ENCODE measurements at places on chromosomes 5 and 9.

DNA sequence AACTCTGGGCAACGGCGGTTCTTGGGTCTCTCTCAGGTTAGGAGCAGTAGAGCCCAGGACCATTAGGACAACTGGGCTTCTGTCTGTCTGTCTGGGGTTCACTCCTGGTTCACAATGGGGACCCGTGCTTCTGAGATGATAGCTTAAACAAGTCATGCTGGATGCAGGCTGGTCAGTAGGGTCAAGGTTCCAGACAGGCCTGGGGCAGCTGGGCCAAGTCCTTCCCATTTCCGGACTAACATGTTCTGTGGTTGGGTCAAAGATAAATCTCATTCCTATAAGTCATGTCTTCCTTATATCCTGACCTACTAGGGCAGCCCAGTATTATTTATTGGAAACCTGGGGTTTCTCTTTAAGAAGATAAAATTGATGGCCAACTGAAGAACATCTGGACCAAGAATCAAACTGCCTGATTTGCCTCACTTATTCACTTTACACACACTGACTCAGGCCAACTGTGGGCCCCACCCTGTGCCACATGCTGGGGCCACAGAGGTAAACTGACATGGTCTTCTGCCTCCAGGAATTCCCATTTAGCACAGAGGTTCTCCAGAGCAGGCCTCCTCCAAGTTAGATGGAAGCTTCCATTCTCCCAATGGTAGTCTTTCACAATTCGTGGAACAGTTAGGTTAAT, 8.3 kb downstream of the HDHD3 start:
- no peak for DNase-seq

DNA sequence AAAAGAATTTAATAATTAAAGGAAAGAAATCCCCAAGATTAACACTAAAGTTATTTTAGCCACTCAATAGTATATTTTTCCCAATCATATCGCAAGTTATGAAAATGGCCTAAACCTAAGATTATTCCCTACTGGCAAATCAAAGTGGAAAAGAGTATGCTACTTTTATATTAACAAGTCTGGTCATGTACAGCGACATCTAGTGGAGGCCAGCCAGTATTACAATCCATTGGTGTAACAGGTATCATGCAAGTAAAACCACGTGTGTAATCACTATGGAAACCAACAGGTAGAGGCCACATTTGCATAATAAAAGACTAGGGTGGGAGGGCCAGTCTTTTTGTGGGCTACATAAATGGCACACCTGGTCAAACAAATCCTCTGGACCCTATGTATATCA, 976.4 kb upstream of the CDH9 start:
- DNase-seq = no peak

GRCh38 chr9:35822926-35823325, 5.6 kb downstream of the FAM221B start:
- no peak for DNase-seq

DNA sequence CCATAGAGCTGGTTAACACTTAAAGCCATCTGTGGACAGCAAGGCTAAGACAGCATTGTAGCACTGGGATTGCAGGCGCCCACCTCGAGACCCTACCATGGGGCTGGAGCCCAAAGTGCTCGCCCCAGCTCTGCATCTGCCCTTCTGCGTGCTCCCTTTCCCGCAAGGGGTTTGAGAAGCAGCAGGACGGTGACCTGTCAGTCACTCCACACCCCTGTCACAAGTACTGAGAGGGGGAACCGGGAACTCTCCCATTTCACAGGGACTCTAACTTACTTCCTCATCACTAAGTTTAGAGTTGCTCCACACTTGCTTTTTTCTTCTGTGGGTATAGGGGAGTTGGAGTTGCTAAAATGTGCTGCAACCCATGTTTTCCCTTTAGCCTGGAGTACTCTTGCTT, 273.2 kb downstream of the SMARCA2 start:
- DNase-seq = no peak

GRCh38 chr5:178235588-178235974, 3.0 kb upstream of the PHYKPL start:
- DNase-seq = no peak

DNA sequence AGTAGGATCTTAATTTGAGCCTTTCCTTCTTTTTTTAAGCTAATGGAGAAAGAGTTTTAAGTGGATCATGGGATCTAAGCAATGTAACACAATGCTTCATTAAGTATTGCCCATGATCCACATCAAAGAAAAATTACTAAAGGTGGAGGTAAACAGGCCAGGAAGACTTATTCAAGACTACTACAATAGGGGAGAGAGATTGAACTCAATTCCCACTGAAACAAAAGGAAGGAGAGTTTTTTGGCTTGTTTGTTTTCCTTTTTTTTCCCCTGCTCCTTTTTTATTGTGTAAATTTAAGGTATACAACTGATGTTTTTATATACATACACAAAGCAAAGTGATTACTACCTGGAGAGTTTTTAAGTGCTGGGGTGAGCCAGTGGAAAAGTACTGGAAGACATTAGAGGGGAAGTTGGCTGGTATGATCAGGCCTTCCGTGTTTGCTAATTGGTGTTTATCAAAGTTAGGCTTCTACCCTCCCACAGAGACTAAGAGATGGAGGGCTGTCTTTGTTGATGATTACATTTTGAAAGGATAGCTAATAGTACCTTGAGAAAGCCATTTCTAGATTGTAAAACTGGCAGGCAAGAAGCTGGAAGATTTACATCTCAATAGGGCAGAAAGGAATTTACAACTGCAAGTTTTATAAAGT, 262.7 kb downstream of the CHSY3 start:
- no peak for DNase-seq

GRCh38 chr9:84708400-84708799, 38.9 kb downstream of the NTRK2 start:
- no peak for DNase-seq

- DNase-seq = no peak
Measured at GRCh38 chr5:174680901-174681565, 43.3 kb upstream of the MSX2 start.

DNA sequence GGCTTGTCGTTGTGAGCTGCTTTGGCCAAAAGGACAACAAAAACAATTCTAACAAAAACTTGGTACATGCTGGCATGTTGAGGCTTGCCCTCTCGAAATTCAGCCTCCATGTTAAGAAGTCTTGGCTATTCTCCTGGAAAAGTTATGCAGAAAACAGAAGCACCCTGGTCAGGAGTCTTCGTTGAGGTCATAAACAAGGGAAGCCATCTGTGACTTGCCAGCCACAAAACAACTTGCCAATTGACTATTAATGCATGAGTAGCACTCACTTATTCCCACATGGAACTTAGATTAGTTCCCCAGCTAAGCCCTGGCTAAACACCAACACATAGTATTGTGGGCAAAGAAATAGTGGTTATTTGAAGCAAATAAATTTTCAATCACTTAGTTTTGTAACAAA, 521.0 kb upstream of the CHD1 start:
- no peak for DNase-seq

DNA sequence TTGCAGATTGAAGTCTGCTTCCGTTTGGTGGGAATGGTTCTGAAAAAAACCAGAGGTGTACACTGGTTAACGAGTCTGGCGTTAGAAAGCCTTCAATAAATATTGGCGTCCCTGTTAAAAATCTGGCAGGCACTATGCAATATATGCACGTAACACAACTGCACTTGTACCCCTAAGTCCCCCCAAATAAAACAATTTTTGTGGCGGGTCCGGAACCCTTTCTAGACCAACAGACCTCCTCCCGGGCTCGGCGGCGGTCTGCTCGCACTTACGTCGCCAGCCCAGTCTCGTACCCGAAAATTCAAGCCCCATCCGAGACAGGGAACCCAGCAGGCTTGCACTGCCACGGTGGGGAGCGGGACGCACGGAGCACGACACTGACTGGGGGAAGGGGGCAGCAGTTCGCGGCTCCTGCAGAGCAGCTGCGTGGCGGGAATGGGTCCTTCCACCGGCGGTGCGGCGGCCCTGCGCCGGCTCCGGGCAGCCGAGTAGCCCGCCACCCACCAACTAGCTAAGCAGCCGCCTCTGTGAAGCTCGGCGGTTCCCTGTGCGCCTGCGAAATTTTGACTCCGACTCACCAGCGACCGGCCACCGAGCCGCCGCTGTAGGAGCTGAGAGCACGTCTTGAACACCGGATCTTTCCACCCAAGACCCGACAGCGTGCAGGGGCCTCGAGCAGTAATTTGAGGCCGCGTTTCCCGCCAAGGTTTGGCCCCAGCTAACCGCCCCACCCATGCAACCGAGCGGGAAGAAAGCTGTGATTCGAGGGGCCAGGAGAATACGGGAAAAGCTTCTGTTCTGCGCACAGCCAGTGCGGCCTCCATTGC, 3.9 kb downstream of the MCIDAS start:
- no peak for DNase-seq

DNA sequence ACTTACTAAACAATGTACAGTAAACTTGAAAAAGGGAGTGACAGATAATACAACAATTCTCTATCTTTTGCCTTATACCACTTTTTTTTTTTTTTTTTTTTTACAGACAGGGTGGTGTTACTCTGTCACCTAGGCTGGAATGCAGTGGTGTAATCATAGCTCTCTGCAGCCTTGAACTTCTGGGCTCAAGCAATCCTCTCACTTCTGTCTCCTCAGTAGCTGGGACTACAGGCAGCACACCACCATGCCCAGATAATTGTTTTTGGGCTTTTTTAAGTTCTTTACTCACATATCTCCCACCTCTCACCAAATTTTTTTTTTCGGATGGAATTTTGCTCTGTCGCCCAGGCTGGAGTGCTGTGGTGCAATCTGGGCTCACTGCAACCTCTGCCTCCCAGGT, 171.9 kb upstream of the SLC12A2 start:
- DNase-seq = no peak

- DNase-seq = no peak
Measured at GRCh38 chr5:149170299-149170698, 29.0 kb downstream of the ABLIM3 start.

GRCh38 chr5:171806976-171807747, 21.5 kb downstream of the SMIM23 start:
- no peak for DNase-seq

- no peak for DNase-seq
Measured at GRCh38 chr5:135218790-135219568, 180.1 kb downstream of the MACROH2A1 start.

DNA sequence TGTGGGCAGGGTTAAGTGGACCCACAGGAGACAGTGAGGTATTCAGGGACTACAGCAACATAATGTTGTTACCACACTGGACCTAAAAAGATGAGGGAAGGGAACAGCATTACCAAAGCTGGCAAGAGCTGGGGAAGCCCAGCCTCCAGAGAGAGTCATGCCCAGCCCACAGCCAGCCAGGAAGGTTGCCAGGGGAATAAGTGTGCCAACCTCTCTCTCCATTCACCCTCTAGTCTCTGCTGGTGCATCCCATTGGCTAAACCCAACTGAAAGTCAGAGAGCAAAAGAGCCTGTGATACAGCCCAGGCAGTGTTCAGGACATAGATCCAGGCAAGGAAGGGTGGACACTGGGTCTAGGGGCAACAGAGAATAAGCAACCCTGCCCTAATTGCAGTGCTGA, 35.8 kb upstream of the AFAP1L1 start:
- DNase-seq = no peak

DNA sequence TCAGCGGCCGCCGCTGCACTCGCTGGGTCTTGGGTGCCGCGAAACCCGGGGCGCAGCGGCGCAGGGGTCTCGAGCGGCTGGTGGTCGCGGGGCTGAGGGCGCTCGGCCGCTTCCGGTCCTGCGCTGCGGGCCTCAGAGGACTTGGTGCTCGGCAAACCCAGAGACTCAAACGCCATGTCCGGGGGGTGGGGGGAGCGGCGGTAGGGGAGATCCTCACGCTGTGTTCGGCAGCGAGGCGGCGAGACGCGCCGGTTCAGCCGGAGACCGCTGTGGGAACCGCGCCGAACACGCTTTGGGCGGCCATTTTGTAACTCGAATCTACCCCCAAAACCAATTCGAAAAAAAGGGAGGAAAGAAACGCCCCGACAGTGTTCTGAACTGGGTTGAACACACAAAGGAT, 317.5 kb upstream of the CDH18 start:
- no peak for DNase-seq

GRCh38 chr5:42483472-42484154, 60.4 kb downstream of the GHR start:
- DNase-seq = no peak

DNA sequence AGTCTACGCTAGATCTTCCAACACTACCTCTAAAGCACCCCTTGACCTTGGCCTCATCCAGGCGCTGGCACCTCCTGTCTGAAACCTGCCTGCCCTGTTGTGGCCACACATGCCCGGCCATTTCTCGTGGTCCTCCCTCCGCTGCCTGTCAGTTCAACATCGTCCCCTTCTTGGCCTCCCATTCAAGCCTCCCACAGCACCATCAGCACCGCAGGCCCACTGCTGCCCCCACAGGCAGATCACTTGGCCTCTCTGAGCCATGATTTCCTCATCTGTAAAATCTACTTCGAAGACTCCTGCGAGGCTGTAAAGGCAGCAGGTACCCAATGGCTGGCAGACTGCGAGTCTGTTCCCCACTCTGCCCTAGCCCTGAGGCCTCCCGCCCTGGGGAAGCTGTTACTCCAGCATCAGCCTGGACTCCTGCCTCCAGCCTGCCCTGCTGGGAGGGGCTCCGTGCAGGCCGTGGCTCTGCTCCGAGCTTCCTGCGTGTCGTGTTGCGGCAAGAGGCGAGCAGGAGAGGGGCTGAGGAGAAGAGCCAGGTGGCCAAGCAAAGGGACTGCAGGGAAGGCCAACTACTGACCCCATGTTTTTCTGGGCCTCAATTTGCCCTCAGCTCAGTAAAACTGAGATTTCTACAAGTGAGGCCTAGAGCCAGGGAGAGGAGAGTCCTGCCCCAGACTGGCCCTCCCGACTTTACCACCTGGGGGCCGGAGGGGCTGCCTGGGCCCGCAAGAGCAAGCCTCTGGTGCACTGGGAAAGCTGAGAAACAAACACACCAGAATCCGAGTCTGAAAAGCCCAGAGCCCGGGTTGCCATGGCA, 70.5 kb upstream of the LRRTM2 start:
- no peak for DNase-seq

- no peak for DNase-seq
Measured at GRCh38 chr5:172768098-172768572, 2.9 kb downstream of the DUSP1 start.

DNA sequence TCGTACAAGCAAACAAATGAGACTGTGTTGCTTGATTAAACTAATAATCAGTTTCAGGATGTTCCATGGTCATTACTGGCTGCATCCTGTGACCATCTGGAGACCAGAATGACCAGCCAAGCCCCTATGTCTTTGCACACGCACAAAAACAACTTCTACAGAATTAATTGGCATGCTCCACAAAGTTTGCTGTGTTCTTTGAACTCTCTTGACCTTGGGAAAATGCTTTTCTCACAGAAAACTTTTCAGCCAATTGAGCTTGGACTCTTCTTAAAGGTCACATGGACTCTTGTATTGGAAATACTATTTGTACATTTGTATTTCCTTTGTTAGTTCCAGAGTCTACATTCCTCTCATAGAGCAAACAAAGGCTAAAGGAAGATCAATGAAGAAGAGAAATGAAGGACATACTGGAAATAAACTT, 147.8 kb downstream of the ARRDC3 start:
- no peak for DNase-seq

DNA sequence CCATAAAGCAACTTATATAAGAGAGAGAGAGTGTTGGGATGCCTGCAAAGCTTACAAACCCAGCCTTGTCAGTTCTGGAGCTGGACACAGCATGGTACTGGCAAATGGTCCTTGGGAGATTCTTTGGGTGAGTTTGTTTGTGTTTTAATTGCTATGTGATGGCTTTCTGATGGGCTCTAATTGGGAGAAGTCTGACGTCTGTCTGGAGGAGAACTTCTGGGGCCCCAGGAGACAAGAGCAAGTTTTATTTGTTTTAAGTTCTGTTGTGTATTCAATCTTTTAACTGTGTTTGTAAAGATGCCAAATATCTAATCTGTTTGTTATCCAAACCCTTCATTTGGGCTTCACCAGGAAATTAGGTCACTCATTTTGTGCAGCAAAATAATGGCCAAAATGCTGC, 50.3 kb upstream of the AFAP1L1 start:
- DNase-seq = no peak

Measured in stimulated activated CD4-positive, alpha-beta T cell treated with anti-CD3 and anti-CD28 coated beads, Interleukin-15, amount 100 ng/mL, for 48 hours (primary cell).